A549 (cell line): ENCODE measurements at places on chromosomes 7 and 10.
A peak's percentile ranks its signal among the peaks of the same experiment; 100 is the strongest.

DNA sequence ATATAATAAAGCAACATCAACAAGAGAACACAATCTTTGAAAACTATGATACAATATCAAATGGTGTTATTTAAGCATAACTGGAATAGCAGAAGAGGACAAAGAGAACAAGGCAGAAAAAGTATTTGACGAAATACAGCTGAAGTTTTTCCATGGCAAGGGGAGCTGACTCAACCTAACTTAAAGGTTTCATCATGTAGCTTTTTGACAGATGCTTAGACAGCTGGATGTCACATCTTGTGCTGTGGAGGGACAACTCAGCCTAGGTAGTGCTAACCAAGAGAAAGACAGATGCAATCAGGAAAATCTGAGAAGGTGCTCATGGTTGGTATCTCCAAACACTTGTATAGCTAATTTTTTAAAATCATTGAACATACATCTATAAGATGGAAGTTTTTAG is 208.2 kb downstream of the TFEC start:
- no peak for DNase-seq

DNA sequence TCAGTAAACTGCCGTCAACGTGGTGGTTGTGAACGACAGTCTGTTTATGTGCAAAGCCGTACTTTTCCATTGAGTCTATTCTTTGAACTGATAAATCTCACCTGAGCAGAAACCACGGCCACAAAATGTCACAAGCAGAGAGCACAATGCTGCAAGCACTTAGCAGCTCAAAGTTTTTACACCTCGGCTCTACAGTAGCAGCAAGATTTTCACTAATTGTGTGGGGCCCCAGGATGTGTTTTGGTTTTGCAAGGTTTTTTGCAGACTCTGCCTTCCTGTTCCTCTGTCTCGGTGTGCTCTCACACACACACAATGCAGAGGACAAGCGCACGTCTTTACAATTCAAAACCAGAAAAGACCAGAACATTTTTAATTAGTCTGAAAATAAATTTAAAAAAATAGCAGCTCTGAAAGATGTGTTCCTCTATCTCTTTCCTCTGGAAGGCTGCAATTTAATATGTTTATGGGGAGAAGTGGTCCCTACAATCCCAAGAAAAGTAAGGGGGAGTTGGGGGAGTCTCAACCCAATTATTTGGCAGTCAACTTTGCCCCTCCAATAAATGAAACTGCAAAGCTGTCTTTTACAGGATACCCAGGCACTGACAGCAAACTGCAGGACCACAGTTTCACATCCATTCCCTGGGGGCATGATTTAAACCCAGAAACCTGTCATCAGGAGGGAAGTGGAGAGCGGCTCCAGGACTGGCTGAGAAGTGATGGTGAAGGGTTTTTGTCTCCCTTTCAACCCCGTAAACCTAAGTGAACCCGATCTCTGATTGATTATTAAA is 73.8 kb upstream of the SFMBT2 start:
- no peak for DNase-seq

DNA sequence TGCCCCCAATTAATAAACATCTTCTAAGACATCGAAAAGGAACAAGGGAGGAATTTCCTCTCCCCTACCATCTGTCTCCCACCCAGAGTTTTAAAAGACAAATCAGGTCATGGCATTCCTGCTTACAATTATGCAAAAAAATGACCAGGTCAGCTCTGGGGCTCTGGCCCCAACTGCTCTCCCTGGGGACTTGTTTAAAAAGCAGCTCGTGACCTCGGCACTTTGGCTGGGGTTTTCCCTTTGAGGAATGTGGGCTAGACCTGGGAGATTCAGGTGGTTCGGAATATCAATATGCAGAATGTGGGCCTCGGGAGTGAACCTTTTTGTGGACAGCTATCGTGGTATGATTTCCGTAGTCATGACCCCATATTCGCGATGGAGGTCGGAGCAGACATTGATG is 648 bp upstream of the RADIL start:
- no peak for DNase-seq

DNA sequence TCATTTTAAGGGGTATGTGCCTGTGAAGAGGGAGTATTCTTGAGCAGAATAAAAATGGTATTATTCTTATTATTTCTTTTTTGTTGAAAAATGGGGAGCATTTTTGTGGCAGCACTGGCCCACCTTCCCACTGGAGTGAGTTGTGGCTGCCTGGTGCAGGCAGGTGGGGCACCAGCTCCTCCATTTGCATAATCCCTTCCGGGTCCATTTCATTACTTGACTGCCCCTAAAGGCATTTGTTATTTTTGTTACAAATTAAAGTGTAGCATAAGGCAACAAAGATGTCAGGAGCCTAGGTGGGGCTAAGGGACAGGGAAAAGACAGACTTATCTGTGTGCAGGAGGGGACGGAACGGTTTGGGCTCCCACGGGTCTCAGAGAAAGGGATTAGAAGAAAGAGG is 26.8 kb downstream of the GOLGA7B start:
- no peak for DNase-seq

DNA sequence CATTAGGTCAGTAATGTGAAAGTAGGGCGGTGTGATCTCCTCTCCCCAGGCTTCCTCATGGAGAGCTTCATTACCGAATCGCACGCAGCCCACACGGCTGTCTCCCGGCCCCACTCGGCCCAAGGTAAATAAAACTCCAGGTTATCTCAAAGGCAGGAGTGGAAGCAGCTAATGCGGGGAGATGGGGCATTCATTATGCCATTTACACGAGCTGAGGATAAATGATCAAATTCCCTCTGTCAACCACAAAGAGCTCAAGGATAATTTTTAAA is 93.5 kb downstream of the ADARB2 start:
- DNase-seq: no peak

GRCh38 chr10:132804785-132805426 is 19.0 kb upstream of the NKX6-2 start:
- no peak for DNase-seq

GRCh38 chr10:78470267-78471103 is 436.8 kb downstream of the RPS24 start:
- no peak for DNase-seq

DNA sequence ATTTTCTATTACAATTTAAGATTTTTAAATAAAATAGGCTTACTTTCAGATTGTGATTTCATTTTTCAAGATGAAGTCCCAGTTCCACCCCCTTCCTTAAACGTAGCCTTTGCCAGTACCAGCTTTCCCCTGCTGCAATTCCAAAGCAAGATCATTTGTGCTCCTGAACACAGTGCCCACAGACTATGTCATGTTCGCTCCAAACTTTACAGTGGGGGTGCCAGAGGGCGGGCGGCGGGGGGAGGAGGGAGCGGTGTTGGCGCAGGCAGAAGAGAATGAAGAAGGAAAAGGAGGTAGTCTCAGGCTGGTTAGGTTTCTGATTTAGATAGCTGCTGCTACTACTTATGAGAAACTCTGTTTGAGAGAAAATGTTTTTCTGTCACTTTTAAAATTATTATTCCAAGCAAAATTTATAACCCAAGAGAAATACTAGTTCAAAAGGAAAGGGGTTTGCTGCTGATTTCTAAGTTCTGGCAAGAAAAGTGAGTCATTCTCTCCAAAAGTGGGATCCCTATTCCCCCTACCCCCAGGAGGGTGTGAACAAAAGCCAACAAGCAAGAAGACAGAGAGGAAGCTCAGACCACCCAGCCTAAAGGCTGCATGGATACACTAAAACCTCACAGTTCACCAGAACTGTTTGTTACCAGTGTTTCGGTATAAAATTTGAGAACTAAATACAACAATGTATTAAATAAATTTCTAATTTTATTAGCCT is 109.6 kb downstream of the SRPK2 start:
- no peak for DNase-seq

DNA sequence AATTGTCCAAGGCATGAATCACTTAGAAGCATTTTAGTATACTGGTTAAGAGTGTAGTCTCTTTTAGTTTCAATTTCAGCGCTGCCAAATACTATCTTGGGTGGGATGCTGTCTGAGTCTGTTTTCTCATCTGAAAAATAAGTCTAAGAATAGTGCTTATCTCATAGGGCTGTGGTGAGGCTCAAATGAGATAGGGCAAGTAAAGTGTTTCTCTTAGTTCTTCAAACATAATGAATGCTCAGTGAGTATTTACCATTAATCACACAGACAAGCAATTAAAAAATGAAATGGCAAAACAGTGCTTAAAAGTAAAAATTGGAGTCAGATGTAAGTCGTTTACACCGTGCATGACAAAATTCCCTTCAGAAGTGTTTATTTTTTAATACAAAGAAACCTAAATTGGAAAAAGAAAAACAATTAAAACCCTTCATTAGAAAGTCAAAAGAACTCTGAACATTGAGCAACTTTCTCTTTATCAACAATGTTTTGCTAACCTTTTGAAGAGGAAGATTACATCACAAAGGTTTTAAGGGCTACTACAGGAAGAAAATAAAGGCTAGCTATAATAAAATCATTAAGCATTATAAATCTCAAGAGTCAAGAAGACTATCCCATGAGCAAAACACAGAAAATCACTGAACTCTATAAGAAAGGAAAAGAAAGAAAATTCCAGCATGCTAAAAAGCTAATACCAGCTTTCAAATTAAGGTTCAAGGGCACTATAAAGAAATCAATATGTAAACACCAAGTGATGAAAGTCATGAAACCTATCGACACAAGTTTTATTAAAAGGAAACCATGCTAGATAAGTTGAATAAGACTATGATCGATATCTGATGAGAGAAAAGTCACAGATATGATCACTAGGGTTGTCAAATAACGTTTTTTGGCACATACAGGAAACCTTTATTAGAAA is 45.6 kb upstream of the C1GALT1 start:
- no peak for DNase-seq

- DNase-seq: no peak
Measured at GRCh38 chr10:109089779-109090178, 833.5 kb downstream of the XPNPEP1 start.

DNA sequence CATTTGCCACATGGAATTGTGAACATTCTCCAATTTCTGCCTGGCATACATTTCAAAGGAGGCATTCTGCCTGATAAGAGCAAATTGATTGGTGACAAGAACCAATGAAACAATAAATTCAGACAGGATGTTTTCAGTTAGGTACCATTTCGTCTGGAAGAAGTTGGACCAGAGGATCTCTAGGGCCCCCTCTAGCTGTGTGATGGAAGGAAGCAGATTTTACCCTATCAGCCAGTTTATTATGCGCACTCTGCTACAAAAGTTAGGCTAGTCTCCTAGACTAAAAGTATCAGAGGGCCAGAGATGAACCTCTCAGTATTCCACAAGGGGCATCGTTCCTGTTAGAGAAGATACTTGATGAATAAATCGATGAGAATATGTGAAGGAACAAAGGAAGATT is 118.0 kb downstream of the BUB3 start:
- DNase-seq: peak; percentile 8

DNA sequence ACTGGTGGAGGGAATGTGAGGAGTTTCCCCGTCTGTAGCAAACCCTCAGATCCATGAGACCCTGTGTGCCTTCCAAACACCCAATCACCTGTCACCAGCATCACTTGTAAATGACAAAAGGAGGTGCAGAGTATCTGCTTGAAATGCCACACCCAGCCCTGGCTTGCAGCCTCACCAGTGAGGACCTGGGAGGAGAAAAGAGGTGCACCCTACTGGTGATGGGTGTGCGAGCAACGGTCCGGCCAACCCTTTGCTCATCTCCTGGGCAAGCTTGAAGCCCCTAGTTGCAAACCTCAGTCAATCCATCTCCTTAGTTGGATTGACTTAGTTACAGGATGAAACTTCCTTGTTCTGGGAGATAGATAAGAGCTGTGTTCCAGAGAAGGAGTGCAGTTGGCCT is 62.4 kb upstream of the WAPL start:
- DNase-seq: peak; percentile 31

DNA sequence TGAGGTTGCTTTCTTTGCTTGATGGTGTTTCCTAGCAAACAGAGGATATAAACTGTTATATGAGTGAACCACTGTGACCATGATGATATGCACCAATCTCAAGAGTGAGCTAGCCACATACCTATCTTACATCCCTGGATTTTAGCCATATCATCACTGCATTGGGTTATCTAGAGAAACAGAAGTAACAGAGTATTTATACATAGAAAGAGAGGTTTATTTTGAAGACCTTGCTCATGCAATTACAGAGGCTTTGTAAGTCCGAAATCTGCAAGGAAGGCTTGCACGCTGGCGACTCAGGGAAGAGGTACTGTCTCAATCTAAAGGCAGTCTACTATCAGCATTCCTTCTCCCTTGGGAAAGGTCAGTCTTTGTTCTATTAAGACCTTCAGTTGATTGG is 11.8 kb upstream of the PON2 start:
- no peak for DNase-seq

DNA sequence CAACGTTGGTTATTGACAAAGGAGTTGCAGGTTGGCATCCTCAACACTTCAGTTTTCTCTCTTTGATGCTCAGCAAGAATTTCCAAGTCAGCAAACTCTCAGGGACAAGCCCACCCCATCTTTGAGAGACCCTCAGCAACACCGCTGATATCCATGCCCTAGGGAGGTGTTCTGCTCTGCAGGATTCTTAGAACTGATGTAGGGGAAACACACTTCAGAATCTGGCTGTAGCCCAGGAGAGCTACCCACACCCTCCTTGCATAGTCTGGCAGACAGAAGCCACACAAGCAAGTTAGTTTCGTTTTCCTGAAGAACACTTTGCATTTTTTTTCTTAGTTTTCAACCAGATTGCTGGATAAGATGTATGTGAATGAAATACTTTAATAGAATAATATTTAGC is 822 bp downstream of the SAMD9L start:
- peak; percentile 10 for DNase-seq

GRCh38 chr7:151409667-151410404 is at the start of gene WDR86:
TSS of gene WDR86 (minus strand) at chr7:151410038. CDS start at chr7:151409589, 449 bp downstream.
- no peak for DNase-seq

DNA sequence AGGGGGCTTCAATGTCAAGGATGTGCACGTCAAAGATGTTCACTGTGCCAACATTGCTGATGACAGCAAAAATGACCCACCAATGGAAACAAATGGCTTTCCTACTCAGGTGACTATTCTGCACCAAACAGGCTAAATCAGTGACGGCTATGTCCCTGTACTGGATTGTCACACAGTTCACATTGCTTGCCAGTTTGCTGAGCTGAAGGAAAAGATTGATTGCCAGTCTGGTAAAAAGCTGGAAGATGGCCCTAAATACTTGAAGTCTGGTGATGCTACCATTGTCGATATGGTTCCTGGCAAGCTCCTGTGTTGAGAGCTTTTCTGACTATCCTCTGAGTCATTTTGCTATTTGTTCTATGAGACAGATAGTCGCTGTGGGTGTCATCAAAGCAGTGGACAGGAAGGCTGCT is 202.2 kb upstream of the ETV1 start:
- DNase-seq: no peak

GRCh38 chr10:11017570-11018431 is at the start of gene CELF2:
TSS of gene CELF2 (plus strand) at chr10:11017872. CDS start at chr10:11018090, 218 bp downstream.
- DNase-seq: no peak

DNA sequence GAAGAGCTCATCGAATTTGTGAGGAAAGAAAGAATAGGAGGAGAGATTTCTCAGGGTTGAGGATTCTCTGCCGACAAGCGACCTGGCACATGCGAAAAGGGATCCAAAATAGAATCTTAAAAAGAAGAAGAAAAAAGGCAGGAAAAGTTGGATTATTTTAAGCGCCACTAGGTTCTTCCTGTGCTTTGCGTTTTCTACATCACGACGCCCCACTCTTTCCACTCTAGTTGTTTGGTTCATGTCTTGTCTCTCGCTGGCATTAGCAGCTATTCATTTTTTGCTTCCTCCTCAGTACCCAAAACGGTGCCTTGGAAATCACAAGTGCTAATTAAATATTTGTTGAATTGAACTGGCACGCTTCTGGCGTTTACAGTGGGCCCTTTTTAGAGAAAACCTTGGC is 674 bp upstream of the FRA10AC1 start:
- DNase-seq: no peak

GRCh38 chr10:72783410-72783833 is 91.5 kb downstream of the MCU start:
- no peak for DNase-seq

GRCh38 chr7:131100357-131101054 is 227.2 kb upstream of the MKLN1 start:
- no peak for DNase-seq

- DNase-seq: peak; percentile 56
Measured at GRCh38 chr7:17185690-17186070, 112.8 kb upstream of the AHR start.
